ENCODE measurements at places on chromosomes 11 and 22.
A peak's percentile ranks its signal among the peaks of the same experiment; 100 is the strongest.

- DNase-seq: no peak
These were observed 26.9 kb upstream of the HMGXB4 start for GRCh38 chr22:35230417-35230816.

DNA sequence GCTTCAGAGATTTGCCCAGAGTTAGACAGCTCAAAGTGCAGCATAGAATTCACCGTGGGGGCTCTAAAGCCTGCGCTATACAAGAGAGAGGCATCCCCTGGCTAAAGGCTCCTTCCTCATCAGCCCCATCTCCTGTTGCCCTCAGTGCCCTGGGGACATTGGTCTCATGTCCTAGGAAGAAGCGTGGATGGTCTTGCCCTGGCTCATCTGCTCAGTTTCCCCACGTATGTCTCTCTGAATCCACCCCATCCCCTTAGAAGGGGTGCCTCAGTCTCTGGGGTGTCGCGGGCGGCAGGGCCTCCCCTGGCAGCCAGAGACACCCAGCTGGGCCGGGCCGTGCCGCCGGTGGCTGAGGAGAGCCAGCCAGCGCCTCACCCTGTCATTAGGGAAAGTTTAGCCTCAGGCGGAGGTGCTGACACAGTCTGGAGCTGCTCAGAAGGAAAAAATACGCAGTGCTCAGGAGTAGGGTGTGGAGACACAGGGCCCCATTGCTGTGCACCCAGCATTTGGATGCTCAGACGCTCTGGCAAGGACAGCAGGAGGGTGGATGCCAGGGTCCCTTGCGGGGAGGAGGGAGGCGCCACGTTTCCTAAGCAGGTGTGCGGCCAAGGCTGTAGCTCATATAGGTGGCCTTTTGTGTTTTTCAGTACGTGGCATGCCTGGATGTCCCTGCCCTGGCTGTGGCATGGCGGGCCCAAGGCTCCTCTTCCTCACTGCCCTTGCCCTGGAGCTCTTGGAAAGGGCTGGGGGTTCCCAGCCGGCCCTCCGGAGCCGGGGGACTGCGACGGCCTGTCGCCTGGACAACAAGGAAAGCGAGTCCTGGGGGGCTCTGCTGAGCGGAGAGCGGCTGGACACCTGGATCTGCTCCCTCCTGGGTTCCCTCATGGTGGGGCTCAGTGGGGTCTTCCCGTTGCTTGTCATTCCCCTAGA, 1.3 kb downstream of the SLC39A13 start:
- DNase-seq: no peak

DNA sequence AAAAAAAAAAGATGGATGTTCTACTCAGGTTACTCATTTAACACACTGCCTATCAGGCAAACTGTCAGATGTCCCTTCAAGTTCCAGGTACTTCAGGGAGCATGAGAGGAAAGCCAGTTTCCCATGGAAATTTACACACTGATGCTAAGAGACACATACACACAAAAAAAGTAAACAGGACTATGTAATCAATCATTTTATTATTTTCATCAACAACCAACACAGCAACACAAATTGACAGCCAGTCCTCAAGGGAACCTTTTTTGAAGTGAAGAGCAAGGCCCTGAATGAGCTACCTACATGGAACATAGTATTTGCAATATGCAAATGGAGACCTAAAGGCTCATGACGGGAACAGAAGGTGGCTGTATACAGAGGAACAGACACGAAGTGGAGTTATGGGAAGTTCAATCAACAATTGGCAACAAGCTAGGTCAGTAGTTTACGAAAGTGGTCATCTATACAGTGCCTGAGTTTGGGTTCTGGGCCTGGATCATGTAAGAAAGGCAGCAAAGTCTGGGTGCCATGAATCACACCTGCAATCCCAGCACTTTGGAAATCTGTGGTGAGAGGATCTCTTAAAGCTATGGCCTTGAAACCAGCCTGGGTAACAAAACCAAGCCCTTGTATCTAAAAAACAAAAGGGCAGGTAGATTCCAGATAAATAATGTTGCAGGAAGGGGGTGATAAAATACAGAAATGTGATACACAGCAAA, 12.6 kb upstream of the WDR74 start:
- no peak for DNase-seq

DNA sequence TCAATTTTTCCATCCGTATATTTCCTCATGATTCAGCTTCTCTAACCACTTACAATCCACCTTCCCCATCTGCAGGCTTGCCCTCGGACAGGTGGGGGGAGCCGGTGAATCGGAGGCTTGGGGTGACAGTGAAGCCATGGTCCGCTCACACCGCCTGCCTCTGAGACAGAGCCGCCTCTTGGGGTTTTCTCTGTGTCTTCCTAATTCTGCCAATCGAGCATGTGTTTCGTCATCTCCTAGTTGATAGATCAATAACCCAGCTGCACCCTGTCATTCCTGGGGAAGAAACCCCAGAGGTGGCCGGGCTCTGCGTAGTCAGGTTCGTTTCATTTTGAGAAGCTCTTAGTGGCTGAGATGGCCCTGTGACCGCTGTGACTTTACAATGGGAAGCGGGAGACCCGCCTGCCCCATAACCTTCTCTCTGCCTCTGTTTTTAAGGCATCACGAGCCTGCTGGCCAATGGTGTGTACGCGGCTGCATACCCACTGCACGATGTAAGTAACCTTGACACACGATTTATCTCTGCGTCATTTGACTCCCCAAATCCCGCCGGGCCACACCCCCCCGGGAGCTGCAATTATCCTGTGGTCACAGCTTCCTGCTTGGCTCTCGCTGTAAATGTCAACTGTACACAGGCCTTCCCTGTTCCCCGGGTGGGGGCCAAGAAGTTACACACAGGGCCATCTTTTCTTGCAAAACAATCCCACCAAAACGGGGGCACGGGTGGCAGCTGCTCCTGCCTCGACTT, 33.3 kb downstream of the ANO1 start:
- peak; percentile 81 for DNase-seq

- DNase-seq: no peak
These were observed 22.9 kb upstream of the FCHSD2 start for GRCh38 chr11:73164803-73165540.

- no peak for DNase-seq
These were observed 82.6 kb upstream of the SHISAL1 start for GRCh38 chr22:44395118-44396005.

DNA sequence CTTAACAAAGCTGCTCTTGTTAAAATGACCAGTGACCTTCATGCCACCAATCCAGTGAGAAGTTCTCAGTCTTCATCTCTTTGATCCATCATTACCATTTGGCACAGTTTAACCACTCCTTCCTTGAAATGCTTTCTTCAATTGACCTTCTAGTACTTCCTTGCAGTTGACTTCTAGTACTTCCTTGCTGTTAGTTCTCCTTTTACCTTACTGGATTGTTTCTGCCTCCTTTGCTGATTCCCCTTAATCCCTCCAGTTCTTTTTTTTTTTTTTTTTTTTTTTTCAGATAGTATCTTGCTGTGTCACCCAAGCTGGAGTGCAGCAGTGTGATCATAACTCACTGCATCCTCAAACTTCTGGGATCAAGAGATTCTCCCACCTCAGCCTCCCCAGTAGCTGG, 66.0 kb upstream of the HORMAD2 start:
- DNase-seq: no peak

DNA sequence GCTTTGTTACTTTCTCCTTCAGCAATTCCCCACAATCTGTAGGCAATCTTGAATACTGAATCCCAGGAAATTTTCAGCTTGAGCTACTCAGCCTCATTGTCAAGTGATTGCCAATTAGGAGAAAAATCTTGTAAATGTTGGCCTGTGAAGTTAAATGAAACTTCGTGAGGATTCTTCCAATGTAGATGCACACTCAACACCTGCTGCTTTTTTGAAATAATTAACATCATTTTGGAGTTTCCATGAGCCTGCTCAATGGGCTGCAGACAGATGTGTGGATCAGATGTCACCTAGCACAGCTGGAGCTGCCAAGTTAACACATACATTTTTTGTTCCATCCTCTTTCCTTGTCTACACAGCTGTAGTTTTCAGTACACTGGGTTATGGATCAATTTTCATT, 645.6 kb upstream of the LUZP2 start:
- no peak for DNase-seq

GRCh38 chr22:44351685-44352377, 39.1 kb upstream of the SHISAL1 start:
- DNase-seq: peak; percentile 94

- DNase-seq: no peak
These were observed 379 bp upstream of the SLC3A2 start for GRCh38 chr11:62880231-62880802.

- DNase-seq: peak; percentile 13
These were observed 3.1 kb downstream of the NAP1L4 start for GRCh38 chr11:2989006-2989405.

GRCh38 chr11:113623114-113623513, 83.0 kb downstream of the TMPRSS5 start:
- no peak for DNase-seq

GRCh38 chr11:131411636-131412035, 41.2 kb downstream of the NTM start:
- DNase-seq: no peak

- DNase-seq: peak; percentile 68
These were observed 533 bp downstream of the SERGEF start for GRCh38 chr11:18012122-18012905.

GRCh38 chr11:103870821-103871309, 165.6 kb upstream of the DDI1 start:
- no peak for DNase-seq

DNA sequence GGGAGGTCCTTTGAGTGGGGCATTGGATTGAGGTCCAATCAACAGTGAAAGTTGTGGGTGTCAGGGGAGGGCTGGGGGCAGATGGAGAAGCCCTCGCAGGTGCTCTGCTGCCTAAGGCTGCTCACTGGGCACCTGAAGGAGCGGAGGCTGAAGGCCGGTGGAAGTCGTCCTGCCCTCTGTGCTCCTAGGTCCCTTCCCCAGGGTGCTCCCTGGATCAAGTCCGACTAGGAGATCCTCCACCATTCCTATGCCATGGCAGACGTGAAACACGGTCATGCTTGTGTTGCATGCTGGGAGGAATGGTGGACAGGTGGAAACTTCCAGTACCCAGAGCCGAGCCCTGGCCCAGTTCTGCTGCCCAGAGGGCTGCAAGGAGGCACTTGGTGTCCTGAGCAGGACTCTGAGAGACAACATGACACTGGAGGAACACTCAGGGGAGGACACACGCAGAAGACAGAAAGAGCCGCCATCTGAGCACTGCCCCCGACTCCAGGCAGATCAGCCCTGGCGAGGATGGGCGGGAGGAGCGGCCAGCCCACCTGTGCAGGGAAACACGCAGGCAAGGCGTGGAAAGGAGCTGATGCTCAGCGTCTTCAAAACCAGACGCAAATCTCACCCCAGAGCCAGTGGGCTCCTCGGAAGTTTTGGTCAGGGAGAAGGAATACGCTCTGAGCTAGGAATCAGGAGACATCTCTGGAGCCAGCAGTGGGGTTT, 786.8 kb downstream of the BRD1 start:
- no peak for DNase-seq

GRCh38 chr11:131770801-131771200, 400.4 kb downstream of the NTM start:
- no peak for DNase-seq

- DNase-seq: no peak
These were observed 928.9 kb downstream of the TBC1D22A start for GRCh38 chr22:47691152-47691895.

GRCh38 chr22:41508770-41509170, 35.5 kb downstream of the POLR3H start:
- no peak for DNase-seq

DNA sequence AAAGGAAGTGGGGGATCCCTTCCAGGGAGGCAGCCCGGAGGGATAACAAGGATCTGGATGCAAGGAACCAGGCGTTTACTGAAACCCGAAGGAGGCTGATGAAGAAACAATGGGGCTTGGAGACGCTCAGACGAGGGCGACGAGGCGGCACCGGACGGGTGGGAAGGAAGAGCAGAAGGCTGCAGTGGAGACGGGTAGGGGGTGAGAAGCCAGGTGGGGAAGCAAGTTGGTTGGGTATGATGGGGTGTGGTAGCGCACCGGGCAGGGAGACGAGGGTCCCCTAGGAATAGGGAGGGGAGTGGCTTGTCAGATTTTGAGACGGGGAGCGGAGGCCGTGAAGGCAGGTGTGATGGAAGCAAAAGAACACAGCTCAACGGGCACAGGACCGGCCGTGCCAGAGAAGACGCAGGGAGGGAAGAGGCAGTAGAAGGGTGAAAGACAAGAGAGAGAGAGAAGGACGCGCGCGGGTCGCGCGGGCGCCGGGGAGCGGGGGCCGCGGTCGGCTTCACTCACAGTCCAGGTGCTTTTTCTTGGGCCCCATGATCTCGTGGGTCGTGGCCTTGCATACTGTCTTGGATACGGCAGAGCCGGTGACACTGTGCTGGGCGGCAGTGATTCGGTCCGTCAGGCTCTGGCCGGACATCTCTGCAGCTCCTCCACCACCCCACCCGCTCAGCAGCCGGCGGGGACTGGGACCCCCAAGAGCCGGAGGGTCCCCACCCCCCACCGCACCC, 579 bp downstream of the PICALM start:
- peak; percentile 58 for DNase-seq

DNA sequence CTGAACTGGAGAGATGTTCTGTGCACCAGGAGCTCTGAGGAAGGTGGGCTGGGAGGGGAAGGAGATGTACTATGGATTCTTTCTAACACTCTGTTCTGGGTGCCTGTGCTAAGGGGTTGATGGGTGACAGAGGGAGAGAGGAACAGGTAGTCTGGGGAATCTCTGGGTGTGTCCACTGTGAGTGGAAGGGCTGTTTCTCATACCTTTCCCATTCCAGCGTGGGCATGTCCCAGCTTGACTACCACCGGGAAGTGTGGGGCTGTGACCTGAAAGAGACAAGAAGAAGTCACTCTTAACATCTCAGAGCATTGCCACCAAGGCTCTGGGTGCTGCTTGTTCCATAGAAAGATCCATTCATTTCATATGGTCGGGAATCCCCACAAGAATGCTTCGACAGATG, 121.9 kb downstream of the FBXO7 start:
- no peak for DNase-seq

- DNase-seq: no peak
These were observed 5.0 kb upstream of the PANX2 start for GRCh38 chr22:50165436-50166123.

DNA sequence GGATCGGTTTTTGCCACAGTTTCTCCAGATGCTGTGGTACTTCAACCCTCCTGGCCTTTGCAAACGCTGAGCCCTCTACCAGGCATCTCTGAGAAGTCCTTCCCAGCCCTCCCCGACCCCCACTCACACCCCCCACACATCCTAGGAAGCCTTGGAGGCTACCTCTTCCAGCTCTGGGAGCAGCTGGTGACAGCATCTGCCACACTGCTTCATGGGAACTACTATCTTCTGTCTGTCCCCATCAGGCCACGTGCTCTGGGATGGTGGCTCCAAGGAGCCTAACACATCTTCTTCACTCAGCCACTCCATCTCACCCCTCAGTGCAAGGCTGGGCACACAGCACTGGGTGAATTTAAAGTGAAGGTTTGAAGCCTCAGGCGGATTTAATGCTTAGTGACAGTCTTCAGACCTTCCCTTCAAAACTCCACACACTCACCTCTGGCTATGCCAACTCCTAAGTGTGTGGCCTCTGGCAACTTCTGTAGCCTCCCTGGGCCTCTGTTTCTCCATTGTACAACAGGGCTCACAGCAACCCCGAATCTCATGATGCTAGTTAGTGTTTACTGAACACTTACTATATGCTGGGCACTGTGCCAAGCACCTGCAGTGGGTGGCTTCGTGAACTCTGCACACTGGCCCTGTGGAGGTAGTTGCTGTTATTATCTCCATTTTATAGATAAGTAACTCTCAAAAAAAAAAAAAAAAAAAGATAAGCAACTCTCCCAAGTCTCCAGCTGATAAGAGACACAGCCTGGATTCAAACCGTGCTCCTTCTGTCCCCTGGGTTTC, 7.3 kb upstream of the TP53I11 start:
- no peak for DNase-seq

- DNase-seq: no peak
These were observed 17.6 kb downstream of the PRDM11 start for GRCh38 chr11:45163956-45164575.
